ENCODE measurements at places on chromosomes 4 and X.

DNA sequence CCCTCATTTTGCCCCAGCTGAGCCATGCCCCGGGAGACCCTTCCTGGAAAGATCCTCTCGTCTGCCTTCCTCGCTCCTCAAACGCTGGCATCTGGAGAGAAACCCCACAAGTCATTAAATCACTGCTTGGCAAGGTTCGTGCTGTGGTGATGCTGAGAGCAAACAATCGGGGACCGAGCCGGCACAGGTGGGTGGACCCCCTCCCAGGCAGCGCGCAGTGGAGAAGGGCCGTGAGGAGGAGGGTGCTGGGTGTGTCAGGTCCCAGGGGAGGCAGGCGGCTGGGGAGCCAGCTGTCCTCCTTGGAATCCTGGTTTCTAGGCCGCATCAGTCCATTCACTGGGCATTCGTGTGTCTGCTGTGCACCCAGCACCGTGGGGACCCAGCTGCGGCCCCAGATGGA is 64.9 kb upstream of the PSAPL1 start:
- DNase-seq: no peak

DNA sequence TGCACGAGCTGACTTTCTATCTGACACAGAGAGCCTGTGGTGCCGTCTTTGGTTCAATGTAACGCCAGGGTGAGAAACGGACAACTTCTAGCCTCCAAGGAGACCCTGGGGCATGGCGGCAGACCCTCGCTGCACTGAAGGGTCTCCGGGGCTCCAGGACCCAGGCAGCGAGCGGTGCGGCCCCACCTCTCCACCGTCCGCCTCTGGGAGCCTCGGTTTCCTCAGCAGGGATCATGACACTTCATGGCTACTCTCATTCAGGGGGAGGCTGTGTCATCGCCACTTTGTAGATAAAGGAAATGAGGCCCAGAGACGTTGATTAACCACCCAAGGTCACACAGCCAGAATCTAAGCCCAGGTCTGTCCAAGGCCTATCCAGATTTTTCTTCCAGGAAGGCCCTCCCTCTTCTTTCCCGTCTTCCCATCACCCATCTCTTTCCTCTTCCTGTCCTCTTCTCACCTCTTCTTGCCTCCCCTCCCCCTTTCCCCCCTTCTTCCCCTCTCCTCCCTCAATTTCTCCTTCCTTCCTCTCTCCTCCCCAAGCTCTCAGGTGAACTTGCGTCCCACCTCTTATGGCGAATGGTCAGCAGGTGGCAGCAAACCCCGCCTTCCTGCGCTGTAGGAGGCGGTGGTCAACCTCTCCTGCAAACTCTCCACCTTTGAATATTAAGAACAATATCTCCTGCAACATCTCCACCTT is 69.3 kb upstream of the HMX1 start:
- peak; percentile 69 for DNase-seq

- no peak for DNase-seq
Observed at GRCh38 chr4:40405193-40405592, 70.1 kb downstream of the CHRNA9 start.

- DNase-seq: no peak
Observed at GRCh38 chr4:151527699-151528098, 118.7 kb downstream of the FHIP1A start.

- no peak for DNase-seq
Observed at GRCh38 chr4:169117591-169118081, 107.6 kb upstream of the CBR4 start.

All from glutamatergic neuron (in vitro differentiated cells).